ENCODE measurements at places on chromosomes 12 and 14.
A peak's percentile ranks its signal among the peaks of the same experiment; 100 is the strongest.

- no peak for DNase-seq
These were observed 23.5 kb downstream of the PMCH start for GRCh38 chr12:102174117-102174516.

GRCh38 chr14:69614592-69614991, 3.2 kb downstream of the SUSD6 start:
- DNase-seq = no peak

DNA sequence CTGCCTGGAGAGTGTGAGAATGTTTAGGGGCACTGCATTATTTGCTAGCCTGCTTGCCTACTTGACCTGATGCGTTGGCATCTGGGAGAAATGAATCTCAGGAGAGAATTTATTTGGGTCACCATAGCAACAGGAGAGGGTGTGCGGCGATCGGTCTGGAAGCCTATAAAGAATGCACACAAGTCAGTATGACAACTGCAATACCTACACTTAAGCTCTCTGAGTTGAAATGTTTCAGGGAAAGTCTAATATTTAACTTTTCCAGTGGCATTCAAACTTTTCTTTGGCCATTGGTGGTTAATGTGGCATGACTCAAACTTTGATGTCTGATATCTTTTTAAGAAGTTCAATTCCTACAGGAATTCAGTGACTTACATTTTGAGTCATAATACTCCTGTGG, 205.1 kb downstream of the NEDD1 start:
- no peak for DNase-seq

GRCh38 chr12:122659579-122659978, 43.6 kb downstream of the HCAR2 start:
- DNase-seq = peak; percentile 42
